ENCODE measurements at places on chromosomes 2 and 18.

- DNase-seq: no peak
These were observed 50.4 kb downstream of the ZNF385B start for GRCh38 chr2:179811042-179811441.

- peak; percentile 69 for DNase-seq
These were observed 18.3 kb downstream of the YPEL5 start for GRCh38 chr2:30165050-30165520.

DNA sequence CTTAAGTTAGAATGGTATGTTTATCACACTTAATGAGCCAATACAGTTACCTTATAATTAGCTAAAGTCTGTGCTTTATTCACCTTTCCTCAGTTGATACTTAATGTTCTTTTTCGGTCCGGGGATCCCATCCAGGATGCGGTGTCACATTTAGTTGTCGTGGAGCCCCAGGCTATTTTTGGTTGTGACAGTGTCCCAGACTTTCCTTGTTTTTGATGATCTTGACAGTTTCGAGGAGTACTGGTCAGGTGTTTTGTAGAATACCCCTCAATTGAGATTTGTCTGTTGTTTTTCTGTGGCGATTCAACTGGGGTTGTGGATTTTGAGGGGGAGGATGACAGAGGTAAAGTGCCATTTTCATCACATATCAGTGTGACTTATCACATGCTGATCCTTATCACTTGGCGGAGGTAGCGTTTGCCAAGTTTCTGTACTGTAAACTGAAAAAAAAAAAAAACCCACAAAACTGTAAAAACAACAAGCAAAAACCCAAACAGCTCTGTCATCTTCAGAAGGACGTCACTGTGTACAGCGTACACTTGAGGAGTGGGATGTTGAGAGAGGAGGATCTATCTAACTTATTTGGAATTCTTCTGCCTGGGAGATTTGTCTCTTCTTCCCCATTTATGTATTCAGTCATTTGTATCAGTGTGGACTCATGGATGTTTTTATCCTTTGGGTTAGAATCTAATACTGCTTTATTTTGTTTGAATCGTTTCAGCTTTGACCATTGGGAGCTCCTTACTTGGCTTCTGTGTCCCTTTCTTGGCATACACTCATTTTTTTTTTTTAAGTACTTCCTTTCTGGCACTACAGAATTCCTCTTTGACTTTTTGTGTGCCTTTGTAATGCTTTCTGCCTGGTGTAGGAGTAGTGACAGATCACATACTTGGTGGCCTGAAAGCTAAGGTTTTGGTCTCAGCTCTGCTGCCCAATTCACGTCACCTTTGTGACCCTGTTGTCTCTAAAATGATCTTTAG lies 68.1 kb downstream of the FMNL2 start:
- DNase-seq: no peak

GRCh38 chr2:128406736-128407554 lies 88.3 kb upstream of the HS6ST1 start:
- no peak for DNase-seq

DNA sequence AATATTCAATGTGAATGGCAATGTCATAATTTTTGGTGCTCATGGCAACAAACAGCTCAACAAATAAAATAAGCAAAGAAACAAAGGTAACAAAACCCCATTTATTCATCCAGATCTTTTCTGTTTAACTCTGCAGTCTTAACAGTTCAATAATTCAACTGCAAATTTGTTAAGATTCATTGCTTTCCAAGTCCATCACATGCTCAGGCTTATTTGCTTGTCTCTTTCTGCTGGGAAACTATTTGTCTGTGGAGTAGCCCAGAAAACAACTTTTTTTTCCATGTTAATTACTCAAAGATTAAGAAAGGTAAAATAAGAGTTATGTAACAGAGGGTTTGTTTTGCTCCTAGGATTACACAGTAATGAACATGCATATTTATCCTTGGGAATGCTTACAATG lies 92.6 kb upstream of the PNPT1 start:
- DNase-seq: no peak

GRCh38 chr18:59517446-59518165 lies 158.5 kb upstream of the LMAN1 start:
- no peak for DNase-seq

DNA sequence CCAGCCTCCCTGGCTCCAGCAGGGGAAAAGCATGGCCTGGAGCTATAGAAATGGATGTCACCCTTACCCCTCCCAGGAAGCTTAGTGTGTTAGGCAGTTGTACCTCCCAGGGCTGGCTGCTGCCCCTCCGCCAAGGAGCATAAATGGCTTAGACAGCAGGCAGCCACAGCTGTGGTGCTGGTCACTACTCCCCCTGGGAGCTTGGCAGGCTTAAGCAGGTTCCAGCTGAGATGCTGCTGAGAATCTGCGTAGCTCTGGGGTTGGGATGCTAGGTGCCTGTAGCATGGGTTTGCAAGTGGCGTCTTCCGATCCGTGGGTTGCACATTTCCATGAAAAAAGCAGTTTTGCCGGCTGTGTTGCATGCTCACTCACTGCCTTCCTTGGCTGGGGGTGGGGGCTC lies 369.7 kb downstream of the CTNNA2 start:
- no peak for DNase-seq

DNA sequence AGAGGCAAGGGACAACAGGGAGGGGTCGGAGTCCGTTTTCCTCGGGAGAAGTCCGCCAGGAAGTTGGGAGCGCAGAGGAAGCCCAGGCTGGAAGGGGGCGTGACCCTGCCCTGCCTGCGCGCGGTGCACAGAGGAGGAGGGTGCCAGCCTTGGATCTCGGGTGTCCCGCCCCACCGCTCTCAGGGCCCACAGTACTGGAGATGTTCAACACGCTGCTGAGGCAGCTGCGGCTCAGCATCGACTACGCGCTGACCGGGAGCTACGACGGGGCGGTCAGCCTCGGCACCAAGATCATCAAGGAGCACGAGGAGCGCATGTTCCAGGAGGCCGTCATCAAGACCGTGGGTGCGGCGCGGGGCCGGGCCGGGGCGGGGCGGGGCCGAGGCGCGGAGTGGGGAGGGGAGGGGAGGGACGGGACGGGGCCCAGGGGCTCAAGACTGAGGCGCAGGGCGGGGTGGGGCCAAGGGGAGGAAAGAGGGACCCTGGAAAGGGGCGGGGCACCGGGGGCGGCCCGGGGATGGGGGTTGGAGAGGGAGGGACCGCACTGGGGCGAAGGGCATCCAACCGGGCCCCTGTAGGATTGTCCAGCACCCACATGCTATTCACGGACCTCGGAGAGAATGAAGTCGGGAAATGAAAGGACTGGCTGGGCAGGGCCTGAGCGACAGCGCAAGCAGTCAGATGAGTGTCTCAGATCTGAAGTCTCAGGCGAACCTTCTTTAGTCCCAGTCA lies 36.6 kb downstream of the POMC start:
- DNase-seq: no peak

DNA sequence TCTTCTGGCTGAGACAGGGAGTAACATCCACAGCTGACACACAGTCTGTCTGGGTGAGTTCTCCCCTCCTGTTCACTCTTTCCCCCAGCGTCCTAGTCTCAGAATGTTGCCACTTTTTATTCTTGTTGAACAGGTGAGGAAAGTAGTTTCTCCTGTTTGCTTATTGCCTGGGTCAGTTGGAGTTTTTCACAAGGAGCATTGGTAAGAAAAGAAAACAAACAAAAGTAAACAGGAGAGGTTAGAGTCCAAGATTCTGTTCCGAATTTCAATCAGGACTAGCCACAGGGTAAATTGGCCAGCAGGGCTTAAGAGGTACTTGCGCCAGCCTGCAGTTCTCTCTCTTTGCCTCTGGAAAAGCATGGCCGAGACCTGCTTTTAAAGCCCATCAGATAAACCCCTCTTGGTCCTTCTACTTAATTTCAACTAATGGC lies 255.0 kb upstream of the EPAS1 start:
- no peak for DNase-seq

DNA sequence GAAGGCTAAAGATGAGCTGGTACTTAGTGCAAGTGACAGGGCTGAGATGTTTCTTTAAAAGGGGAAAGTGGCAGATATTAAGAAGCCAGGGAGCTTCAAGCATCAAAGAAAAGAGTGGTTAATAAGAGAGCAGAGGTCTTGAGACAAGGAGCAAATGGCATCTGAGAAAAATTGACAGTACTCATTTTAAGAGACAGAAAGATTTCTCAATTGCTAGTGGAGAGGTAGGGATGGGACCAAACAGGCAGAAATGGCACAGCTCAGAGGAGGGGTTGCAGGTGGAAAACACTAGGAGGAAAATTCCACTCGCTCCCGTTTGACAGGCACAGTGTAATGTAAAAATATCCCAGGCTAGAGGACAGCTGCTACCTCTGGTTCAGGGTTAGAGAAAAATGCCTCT lies 593.4 kb upstream of the LRATD1 start:
- no peak for DNase-seq

DNA sequence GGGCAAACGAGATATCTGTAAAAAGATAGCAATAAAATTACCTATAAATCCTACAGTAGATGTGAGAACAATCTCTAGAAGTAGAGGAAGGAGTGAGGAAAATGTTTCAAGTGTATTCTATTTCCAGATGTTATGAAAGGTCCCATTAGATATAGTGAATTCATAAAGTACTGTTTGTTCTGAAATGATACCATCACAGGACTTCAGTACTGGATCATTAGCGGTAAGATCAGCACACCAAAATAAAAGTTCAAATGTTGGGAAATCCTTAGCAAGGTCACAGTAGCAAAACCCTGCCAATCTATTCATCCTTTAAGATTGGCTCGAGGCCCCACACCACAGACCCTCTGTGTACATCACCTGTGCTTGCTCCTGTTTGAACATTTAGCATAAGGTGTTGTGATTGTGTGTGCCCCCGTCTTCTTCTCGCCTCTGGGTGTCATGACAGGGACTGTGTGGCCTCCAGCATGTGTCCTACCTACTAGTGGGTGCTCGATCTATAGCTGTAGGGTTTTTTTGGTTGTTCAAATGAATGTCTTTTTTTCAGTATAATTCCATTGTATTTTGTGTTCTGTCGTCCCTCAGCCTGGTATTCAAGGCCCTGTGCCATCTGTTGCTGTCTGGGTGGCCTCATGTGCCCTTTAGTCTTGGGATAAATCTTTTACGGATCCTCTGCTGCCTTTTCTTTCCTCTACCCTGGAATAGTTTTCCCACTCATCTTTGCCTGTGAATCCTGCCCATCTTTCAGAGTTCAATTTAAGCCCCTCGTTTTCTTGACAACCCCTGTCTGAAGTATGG lies 9.1 kb downstream of the MFSD6 start:
- no peak for DNase-seq

- DNase-seq: no peak
These were observed 50.1 kb upstream of the MAPRE2 start for GRCh38 chr18:34991152-34991551.

DNA sequence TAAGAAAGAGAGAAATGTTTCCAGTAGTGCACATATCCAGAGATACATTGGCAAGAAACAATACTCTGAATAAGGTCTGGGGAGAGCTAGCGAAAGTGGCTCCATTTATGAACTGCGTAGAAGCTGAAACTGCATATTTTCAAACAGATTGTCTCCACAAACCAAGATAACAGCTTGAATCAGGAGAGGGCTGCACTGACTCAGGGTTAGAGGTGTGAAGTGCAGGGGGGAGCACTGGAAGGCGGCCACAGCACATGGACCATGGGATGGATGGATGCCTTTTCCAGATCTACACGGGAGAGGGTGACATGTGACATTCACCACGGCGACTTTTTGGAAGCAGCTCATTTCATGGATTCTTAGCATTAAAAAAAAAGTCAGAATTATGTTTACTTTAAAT lies 729.4 kb downstream of the RNF144A start:
- DNase-seq: no peak

- DNase-seq: no peak
These were observed 224.4 kb upstream of the APCDD1 start for GRCh38 chr18:10230072-10230471.

Data from Panc1 (cell line).